Stimulated activated effector memory CD8-positive, alpha-beta T cell treated with anti-CD3 and anti-CD28 coated beads, Interleukin-12 subunit alpha, Interleukin-12 subunit beta, amount 100 ng/mL, for 72 hours (primary cell): ENCODE measurements at places on chromosomes 6 and 20.

GRCh38 chr6:134909701-134910592, 40.0 kb downstream of the ALDH8A1 start:
- DNase-seq: no peak

DNA sequence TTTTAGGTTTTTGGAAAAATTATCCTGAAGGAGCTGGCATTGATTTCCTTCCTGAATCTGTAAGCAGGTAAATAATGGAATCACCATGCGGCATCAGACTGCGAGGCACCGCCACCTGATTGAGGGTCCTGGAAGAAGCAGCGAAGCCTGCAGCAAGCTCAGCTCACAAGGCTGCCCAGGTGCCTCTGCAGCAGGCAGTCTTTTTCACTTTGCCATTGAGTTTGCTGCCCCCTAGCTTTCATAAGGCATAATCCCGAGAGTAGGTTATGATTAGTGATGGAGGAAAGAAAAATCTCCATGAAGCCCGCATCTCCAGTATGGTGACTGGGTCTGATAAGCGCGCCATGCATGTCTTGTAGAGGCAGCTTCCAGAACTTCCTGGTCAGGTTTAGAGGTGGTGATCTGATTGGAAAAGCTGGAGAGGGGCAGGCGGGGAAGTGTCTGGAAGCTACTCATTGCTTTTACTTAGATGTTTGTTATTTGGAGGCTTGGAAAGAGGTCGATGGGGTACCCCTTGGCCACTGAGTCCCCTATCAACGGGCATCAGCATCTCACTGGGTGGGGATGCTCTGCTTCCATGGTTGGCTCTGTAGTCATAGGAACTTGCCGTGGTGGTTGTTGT, 26.7 kb downstream of the IYD start:
- DNase-seq: peak; percentile 66

DNA sequence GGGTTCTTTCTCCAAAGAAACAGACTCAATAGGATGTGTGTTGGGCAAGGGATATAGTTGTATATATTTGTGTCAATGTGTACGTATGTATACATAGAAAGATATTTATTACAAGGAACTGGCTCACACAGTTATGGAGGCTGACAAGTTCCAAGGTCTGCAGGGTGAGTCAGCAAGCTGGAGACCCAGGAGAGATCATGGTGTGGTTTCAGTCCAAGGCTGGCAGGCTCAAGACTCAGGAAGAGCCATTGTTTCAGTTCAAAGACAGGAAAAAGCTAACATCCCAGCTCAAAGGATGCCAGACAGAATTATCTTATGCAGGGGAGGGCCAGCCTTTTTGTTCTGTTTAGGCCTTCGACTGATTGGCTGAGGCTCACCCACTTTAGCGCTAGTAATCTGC, 89.9 kb upstream of the RALGAPA2 start:
- no peak for DNase-seq

GRCh38 chr6:137589067-137589848, 95.1 kb upstream of the OLIG3 start:
- peak; percentile 21 for DNase-seq

GRCh38 chr6:132400883-132401617, at the start of gene MOXD1:
Gene MOXD1 (minus strand): TSS chr6:132401475. CDS start chr6:132401426, 49 bp downstream.
- DNase-seq: no peak

DNA sequence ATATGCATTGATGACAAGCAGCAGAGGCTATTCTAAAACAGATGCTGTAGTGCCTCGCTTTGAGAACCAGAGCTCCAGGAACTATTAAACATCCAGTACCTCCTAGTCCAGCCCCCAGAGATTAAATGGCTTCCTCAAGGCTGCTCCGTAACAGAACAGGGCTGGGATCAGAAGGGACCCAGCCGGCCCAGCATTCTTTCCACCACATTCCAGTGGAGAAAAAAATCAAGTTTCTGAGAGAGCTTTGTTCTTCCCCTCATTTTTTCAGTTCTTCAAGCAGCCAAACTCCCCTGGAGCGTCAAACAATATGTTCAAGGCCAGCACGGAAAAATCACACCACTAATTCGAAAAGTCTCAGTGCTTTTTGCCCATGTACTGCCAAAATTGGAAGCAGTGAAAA, 5.8 kb upstream of the STMND1 start:
- DNase-seq: no peak

GRCh38 chr6:131038597-131039344, 24.3 kb downstream of the EPB41L2 start:
- no peak for DNase-seq
